ENCODE measurements at places on chromosomes 1 and 21. TPM values are rescaled to one million over a fixed set of nuclear protein-coding genes. Genes with fewer than 3 reads are reported as not detected.

DNA sequence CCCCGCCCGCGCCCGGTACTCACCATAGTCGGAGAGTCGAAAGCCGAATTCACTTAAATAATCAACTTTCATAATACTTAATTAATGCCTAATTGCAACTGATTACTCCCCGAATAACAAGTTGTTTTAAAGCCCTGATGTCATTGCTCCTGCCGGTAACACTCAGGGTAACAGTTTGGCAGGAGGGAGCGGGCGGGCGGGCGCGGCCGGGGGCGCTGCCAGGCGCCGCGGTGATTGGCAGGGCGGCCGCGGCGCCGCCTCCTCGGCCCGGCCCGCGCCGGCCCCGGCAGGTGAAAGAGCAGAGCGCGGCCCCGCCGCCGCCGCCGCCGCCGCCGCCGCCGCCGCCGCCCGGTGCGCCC lies 102.2 kb downstream of the CASZ1 start:
- peaks cover 52% of the 10 kb centered on the region for H3K4me1 ChIP-seq
- H3K27me3 ChIP-seq, result no peaks in the 10 kb centered on the region
- peak overlapping the region; percentile 89 for H3K27ac ChIP-seq
- no peaks in the 10 kb centered on the region for H3K36me3 ChIP-seq
- H3K4me3 ChIP-seq, result peak overlapping the region; percentile 69

GRCh38 chr1:247373721-247374141 lies 42.1 kb upstream of the ZNF496 start:
- peak overlapping the region; percentile 20 for H3K4me3 ChIP-seq
- H3K36me3 ChIP-seq, result no peaks in the 10 kb centered on the region
- peak; percentile 44 for DNase-seq
- no peaks in the 10 kb centered on the region for H3K27me3 ChIP-seq
- H3K27ac ChIP-seq, result no peak overlapping the region

DNA sequence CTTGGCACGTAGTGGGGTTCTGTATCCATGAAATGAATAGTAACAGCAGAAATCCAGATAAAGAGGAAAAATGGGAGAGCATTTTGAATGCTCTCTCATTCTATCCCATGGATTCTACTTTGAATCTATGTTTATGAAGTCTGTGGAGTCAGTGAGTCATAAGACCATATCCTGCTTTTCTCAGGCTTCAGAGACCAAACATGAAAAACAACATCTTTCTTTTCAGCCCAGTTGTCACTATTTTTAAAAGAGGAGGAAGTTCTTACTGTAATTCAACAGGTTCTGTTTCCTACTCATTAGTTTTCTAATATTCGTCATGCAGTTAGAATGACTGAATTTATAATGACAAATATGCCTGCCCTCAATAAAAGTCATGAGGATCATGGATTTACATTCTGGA lies 39.4 kb upstream of the CD55 start:
- no peaks in the 10 kb centered on the region for H3K27me3 ChIP-seq
- H3K36me3 ChIP-seq, result no peaks in the 10 kb centered on the region
- no peak overlapping the region for H3K4me3 ChIP-seq
- H3K27ac ChIP-seq, result no peak overlapping the region

GRCh38 chr1:199007423-199007822 lies 368.6 kb downstream of the PTPRC start:
- H3K4me1 ChIP-seq, result peaks cover 6% of the 10 kb centered on the region
- H3K27ac ChIP-seq, result no peak overlapping the region
- DNase-seq, result no peak
- no peaks in the 10 kb centered on the region for H3K36me3 ChIP-seq

DNA sequence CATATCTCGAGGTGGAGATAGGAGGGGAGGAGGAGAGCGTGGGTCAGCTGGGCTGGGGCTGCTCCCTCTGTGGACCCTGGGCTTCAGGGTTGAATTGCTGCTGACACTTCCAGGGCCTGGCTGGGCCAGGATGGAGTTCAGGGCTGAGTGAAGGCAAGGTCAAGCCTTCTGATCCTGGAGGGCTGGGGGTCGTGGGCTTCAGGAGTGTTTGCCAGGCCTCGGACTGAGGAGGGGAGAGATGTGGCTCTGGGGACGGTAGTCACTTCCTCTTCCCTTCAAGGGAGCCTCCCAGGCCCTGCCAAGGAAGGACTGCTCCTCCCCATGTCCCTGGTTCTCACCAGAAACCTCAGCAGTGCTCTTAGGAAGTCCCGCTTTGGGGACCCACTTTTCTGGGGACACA lies 12.1 kb upstream of the FAM131C start:
- no peaks in the 10 kb centered on the region for H3K36me3 ChIP-seq
- no peaks in the 10 kb centered on the region for H3K4me1 ChIP-seq
- H3K27ac ChIP-seq, result no peak overlapping the region
- peak; percentile 43 for DNase-seq
- no peaks in the 10 kb centered on the region for H3K27me3 ChIP-seq
- no peak overlapping the region for H3K4me3 ChIP-seq

DNA sequence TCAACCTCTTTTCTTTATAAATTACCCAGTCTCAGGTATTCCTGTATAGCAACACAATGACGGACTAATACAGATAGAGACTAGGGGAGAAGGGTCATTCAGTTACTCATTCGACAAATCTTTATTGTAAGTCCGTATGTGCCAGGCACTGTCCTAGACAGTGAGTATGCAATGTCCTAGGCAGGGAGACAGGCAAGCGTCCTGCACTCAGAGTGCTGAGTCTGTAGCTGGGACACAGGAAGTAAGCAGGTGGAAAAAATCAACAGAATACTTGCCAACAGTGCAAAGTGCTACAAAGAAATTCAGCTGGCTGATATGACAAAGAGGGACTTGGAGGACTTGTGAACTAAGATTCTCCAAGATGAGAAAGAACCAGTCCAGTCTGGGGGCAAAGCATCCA lies 92.2 kb upstream of the ZBTB40 start:
- H3K27ac ChIP-seq, result no peak overlapping the region
- H3K36me3 ChIP-seq, result no peaks in the 10 kb centered on the region
- no peak overlapping the region for H3K4me3 ChIP-seq
- no peak for DNase-seq
- no peaks in the 10 kb centered on the region for H3K4me1 ChIP-seq
- H3K27me3 ChIP-seq, result no peaks in the 10 kb centered on the region

DNA sequence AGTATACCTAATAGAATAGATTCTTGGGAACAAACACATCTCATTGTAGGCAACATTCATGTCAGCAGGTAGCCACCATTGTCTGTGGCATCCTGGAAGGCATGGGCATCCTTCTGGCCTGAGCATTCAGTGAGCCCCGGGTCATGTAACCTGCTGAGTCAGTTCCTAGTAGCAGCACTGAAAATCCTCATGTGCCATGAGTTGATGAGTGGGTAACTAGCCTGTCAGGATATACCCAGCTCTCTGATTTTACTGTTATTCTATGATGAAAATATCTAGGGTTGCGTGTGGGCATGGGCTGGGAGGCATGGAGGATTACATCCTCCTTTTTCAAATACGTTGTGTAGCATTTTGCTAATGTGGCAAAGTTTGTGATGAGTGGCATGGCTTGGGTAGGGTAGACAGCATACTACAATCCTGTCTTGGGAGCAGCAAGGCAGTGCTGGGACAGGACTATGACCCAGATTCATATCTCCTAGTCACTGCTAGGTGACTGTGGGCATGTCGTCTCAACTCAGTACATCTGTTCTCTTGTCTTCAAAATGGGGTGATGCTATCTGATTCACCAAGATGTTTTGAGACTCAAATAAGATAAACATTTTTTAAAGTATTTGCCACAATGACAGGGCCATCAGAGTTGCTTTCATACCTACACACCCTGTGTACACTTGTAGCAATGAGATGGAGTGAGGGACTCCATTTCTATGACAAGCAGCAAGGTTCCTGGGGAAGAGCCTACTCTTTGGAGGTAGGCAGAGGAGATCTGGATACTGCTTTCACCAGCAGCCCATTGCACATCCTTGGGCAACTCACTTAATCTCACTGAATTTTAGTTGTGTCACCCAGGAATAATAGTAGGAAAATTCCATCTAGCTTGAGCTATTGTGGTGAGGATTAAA lies 62.5 kb downstream of the CD58 start:
- no peak for DNase-seq
- peaks cover 6% of the 10 kb centered on the region for H3K4me1 ChIP-seq
- H3K4me3 ChIP-seq, result no peak overlapping the region
- H3K27me3 ChIP-seq, result no peaks in the 10 kb centered on the region
- no peaks in the 10 kb centered on the region for H3K36me3 ChIP-seq

- H3K4me3 ChIP-seq, result no peak overlapping the region
- no peak overlapping the region for H3K27ac ChIP-seq
- H3K27me3 ChIP-seq, result no peaks in the 10 kb centered on the region
These were observed 381.1 kb upstream of the PKN2 start for GRCh38 chr1:88302843-88303486.

GRCh38 chr1:156157966-156158365 lies 4.6 kb downstream of the SEMA4A start:
- H3K27ac ChIP-seq, result no peak overlapping the region
- no peak for DNase-seq
- H3K36me3 ChIP-seq, result peaks cover 56% of the 10 kb centered on the region
- H3K4me3 ChIP-seq, result no peak overlapping the region

- no peak for DNase-seq
- H3K4me1 ChIP-seq, result no peaks in the 10 kb centered on the region
- peaks cover 72% of the 10 kb centered on the region for H3K27me3 ChIP-seq
- no peak overlapping the region for H3K27ac ChIP-seq
These were observed 37.5 kb upstream of the PLA2G2C start for GRCh38 chr1:20223551-20224419.

DNA sequence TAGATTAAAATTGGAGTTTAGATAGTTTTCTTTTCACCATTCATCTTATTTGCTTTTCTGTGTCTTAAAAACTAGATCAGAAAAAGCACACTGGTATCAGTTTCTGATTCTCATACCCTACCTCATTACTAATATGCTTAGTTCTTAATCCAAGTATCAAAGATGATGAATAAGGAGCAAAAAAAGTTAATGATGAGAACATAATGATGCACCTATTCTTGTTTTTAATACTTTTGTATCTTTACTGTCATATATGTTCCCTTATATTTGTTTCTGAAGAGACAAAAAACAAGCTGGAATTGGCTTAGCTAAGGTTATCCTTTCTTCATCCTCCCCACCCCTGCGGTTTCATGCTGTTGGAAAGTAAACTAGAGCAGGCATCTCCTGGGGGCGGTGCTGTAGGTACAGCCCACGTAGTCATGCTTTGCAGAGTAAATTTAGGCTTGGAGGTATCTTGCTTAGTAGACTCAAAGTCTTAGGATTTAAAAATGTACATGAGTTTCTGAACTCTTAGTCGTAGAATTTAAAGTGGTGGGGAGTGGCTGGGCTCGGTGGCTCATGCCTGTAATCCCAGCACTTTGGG lies 16.4 kb downstream of the CNIH4 start:
- peaks cover 16% of the 10 kb centered on the region for H3K4me1 ChIP-seq
- peaks cover 100% of the 10 kb centered on the region for H3K36me3 ChIP-seq
- no peak overlapping the region for H3K4me3 ChIP-seq
- H3K27me3 ChIP-seq, result no peaks in the 10 kb centered on the region

DNA sequence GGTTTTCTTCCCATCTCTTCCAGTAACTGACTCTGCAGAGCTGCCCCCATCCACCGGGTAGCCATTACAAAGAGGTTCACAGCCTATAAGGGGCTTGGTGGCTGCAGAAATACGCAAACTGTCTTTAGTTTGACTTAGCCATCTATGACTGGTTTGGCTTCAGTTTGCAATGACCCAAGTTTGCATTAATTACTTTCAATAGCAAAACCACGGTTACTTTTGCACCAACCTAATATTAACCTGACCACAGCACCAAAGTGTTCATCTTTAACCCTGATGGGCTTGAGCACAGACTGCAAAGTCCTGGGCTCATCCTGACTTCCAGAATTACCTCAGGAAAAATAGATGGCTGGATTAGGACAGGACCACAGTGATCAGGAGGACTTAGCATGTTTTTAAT lies 2.2 kb upstream of the HAO2 start:
- no peak overlapping the region for H3K4me3 ChIP-seq
- no peak overlapping the region for H3K27ac ChIP-seq
- no peaks in the 10 kb centered on the region for H3K36me3 ChIP-seq
- H3K27me3 ChIP-seq, result no peaks in the 10 kb centered on the region
- no peaks in the 10 kb centered on the region for H3K4me1 ChIP-seq
- DNase-seq, result no peak

DNA sequence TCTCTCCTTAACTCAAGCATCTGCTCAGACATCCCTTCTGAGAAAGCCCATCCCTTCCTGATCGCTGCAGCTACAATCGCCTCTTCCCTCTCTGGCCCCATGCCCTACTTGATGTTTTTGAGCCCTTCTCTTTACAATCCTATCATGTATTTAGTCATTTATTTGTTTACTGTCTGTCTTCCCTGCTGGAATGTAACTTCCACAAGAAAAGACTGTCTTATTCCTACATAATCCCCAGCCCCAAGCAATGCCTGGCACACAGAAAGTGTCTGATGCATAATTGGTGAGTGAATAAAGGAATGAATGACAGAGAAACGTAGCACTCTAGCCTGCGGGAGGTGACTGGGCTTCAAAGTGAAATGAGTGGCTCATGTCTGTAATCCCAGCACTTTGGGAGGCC lies 25.4 kb downstream of the ECE1 start:
- no peak overlapping the region for H3K4me3 ChIP-seq
- H3K27me3 ChIP-seq, result no peaks in the 10 kb centered on the region

DNA sequence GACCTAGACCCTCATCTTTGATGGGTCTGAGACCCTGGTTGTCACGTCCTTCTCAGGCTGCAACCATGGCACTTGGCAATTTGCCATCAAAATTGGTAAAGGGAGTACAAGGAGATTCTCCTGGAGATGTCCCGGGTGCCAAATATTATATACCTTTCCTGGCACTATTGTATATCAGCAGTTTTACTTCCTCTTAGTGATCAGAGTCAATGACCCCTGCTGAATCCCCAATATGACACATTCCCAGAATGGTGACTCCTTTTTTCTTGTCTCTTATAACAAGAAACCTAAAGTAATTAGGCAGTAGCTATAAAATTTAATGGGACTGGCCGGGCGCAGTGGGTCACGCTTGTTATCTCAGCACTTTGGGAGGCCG lies 39.6 kb upstream of the CDC42BPA start:
- no peaks in the 10 kb centered on the region for H3K36me3 ChIP-seq
- peaks cover 17% of the 10 kb centered on the region for H3K4me1 ChIP-seq
- DNase-seq, result no peak

GRCh38 chr1:102047724-102048123 lies 51.0 kb upstream of the OLFM3 start:
- H3K36me3 ChIP-seq, result no peaks in the 10 kb centered on the region
- no peaks in the 10 kb centered on the region for H3K27me3 ChIP-seq
- DNase-seq, result no peak
- H3K4me3 ChIP-seq, result no peak overlapping the region
- no peaks in the 10 kb centered on the region for H3K4me1 ChIP-seq
- H3K27ac ChIP-seq, result no peak overlapping the region

GRCh38 chr1:1510912-1511532 lies 940 bp upstream of the ATAD3A start:
- DNase-seq, result no peak
- no peaks in the 10 kb centered on the region for H3K27me3 ChIP-seq
- H3K36me3 ChIP-seq, result no peaks in the 10 kb centered on the region
- peaks cover 28% of the 10 kb centered on the region for H3K4me1 ChIP-seq
- peak overlapping the region; percentile 94 for H3K27ac ChIP-seq

GRCh38 chr1:12149791-12150175 lies 17.0 kb upstream of the TNFRSF1B start:
- H3K4me3 ChIP-seq, result no peak overlapping the region
- H3K27ac ChIP-seq, result peak overlapping the region; percentile 98
- H3K36me3 ChIP-seq, result no peaks in the 10 kb centered on the region

LCE1A gene
- not detected for total RNA-seq

AADACL4 gene
- total RNA-seq, result not detected

GBP1 gene
- total RNA-seq, result 64.3 TPM

RPE65 gene
- total RNA-seq, result not detected

CXADR gene
- total RNA-seq, result 22.4 TPM

QSOX1 gene
- 482 TPM for total RNA-seq

C21orf58 gene
- 6.4 TPM for total RNA-seq

SLC44A5 gene
- total RNA-seq, result 0.09 TPM

PDE9A gene
- total RNA-seq, result 5.1 TPM

SPRR2B gene
- total RNA-seq, result not detected

OR10J5 gene
- total RNA-seq, result not detected

Data from left lung (tissue), 14 donors.